ENCODE measurements at places on chromosomes 4 and X.

- DNase-seq: no peak
Observed at GRCh38 chr4:101678180-101678579, 112.3 kb upstream of the BANK1 start.

GRCh38 chr4:6694177-6694901 lies 661 bp downstream of the S100P start:
- no peak for DNase-seq

- DNase-seq: no peak
Observed at GRCh38 chr4:80852061-80852460, 178.4 kb upstream of the BMP3 start.

GRCh38 chr4:25926462-25926861 lies 12.4 kb downstream of the SMIM20 start:
- DNase-seq: no peak

DNA sequence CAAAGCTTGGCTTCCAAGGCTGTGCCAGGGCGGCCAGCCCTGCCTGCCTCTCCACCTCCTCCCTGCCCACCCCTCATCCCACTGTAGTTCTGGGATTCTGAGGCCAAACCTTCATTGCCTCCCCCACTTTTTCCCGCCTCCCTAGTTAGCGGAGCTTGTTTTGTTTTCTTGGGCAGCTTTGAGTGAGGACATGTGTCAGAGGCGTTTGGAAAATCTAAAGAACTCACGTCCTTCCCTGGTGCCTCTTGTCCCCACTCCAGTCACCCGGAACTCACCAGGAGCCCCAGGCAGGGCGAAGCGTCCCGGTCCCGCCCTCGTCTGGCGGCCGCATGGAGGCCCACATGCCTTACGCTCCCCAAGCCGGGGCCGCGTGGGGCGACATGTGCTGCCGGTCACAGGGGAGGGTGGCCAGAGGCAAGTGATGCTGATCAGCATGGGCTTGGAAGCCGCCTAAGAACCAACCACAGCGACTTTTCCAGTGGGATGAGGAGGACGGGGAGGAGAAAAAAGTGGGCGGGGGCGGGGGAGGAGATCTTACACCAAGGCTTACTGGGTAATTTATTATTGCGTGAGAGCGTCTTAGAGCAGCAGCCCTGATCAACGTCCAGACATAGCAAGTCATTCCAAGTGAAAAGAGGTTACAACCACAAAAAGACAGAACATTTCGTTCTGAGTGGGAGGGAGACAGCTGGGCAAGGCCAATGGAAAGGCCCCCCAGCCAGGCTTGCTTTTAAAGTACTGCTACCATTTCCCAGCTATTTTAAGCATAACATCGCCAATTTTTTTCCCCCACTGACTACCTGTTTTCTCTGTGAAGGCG lies 48.5 kb downstream of the PRPS1 start:
- no peak for DNase-seq

DNA sequence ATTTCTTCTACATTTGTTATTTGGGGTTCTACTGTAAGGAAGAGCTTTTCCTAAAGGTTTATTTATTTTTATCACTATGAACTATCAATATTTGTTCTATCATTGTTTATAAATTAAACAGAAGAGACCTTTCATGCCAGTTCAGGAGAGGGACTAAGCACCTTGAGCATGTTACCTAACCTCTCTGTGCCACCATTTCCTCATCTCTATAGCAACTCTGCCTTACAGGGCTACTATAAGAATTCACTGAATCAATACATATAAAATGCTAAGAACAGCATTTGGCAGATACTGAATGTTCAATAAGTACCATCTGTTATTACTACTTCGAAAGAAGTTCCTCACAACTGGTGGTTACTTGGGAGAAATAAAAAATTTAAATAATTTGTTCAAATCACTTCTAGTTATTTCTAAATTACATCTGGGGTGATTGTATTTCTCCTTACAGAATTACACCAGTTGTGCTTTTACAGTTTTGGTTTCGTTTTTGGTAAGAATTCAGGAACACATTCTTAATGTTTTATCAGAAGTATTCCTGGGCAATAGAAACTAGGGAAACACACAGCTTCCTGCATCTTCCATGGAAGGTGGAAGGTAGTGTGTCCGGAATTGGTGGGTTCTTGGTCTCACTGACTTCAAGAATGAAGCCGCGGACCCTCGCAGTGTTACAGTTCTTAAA lies 32.9 kb downstream of the EREG start:
- no peak for DNase-seq

- no peak for DNase-seq
Observed at GRCh38 chrX:17803449-17803848, 57.6 kb downstream of the RAI2 start.

DNA sequence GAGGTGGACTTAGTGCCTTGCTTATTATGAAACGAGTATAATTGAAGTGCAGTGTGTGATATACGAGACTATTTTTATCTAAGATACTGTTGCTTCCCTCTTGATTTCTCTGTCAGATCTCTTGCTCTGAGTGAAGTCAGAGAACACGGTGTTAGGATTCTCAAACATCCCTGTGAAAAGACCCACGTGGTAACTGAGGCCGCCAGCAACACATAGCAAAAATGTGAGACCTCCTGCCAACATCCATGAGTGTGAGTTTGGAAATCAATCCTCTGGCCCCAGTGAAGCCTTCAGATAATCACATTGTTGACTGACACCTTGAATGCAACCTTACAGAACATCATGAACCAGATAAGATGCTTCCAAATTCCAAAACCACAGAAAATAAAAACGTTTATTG lies 954.4 kb downstream of the FAT4 start:
- DNase-seq: no peak

DNA sequence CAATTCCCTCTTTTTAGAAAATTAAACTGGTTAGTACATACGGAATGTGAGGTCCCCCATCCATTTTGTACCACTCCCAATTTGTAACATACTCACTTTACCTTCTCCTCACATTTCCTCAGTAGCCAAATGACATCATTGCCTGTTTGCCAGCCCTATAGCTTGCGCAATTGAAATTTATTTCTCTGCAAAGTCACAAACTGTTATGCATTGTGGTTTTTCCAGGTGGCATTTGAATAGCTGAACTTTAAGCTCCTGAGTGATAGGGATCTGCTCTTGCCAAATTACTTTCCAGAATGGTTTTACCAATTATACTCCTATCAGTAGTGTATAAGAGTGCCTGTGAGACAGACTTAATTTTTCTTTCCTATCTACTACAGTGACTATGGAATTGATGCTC lies 7.7 kb downstream of the COL4A5 start:
- DNase-seq: no peak

GRCh38 chrX:104854188-104854587 lies 288.2 kb downstream of the IL1RAPL2 start:
- no peak for DNase-seq

DNA sequence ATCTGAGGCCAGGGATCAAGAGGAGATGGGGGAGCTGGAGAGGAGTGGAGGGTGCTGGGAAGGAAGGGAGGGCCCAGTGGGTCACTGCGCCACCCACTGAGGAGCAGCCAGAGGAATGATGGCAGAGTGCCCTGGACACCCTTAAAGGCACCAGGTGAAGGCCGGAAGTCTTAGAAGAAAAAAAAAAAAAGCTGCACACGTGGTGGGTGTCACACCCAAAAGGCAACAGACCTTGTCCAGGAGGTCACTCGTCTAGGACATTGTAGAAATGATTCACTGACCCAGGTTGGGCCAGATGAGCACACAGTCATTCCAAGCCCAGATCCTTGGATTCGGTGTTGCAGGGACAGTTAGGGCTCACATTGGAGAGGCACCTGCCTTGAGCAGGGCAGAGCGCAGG lies 93.5 kb upstream of the TRIM2 start:
- no peak for DNase-seq

DNA sequence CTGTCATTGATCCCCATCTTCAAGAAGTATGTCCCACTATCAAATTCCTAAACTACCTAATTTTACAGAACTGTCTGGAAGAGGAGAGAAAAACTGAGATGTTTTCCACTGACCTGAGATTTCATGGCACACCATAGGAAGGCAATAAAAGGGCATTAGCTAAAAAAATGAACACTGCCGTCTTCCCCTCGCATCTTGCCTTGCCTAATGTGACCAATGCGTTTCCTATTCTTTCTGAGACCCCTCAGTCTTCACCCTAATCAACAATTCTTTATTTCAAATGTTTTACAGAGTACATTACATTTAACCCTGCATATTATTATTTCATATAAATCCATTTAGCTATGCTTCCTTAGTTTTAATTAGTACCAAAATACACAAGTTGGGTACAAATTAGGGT lies 43.6 kb downstream of the ZNF827 start:
- DNase-seq: no peak

DNA sequence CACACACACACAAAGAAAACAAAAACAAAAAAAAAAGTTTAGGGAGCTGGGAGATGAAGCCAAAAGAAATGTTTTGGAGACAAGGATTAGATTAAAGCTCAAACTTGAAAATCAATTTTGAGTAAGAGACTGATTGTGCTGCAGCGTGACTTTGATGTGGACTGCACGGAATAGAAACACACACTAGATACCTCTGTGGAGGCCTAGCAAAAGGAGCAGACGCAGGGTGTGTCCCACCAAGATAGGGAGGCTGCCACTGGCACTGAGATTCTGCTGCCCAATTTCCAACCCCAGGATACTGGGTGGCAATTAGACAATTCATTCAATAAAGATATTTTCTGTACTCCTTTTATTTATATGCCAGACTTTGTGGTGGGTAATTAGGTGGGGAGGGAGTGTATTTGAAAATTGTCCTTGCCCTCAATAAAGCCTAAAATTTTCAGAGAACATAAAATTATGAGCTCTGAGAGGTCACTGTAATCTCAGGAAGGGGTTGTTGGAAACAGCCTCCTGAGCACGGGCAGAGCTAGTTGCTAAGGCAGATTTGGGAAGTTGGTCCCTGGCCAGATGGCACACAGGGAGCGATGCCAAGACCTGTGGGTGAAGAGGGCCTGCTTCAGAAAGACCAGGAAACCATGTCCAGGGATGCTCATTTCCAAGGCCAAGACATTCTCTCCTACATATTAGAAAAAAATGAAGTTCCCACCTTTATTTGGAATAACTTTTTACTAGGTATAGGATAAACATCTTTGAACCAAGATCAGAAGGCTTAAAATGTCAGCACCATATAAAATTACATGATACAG lies 1.9 kb upstream of the PPP3CA start:
- no peak for DNase-seq

DNA sequence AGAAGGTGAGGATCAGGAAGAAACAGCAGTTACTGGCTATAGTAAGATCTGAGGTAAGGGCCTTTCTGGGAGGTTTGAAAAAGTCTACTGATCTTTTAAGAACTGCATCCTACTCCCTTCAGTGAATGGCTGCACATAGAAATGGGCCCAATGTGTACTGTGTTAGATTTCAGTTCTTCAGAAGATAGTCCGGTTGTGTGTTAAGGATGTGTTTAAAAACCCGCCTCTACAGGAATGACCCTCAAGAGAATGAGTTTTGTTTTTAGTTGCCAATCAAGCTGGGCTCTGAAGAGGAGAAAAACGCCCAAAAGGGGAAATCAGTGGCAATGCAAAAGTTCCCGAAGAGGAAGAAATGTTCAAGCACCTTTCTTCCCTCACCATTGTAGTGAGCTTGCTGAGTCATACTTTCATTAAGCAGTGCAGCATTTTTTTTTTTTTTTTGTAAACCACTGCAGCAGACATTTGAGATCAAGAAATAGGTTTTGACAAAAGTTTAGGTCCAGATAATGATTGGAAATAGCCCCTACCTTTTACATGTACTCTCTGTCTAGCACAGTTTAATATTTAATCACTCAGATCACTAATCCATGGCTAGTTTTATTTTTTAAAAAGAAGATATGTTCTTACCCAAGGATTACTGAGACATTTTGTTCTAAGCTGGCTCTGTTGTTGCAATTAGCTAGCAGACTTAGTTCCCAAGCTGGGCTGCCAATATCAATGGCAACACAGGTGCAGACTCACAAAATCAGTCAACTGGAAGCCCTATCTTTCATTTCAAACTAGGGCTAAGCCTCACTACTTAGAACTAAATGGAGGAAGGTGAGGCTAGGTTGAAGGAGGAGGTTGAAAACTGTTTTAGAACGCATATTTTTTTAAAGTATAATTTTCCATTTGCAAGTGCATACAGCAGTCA lies 7.0 kb upstream of the TRPC5OS start:
- no peak for DNase-seq

DNA sequence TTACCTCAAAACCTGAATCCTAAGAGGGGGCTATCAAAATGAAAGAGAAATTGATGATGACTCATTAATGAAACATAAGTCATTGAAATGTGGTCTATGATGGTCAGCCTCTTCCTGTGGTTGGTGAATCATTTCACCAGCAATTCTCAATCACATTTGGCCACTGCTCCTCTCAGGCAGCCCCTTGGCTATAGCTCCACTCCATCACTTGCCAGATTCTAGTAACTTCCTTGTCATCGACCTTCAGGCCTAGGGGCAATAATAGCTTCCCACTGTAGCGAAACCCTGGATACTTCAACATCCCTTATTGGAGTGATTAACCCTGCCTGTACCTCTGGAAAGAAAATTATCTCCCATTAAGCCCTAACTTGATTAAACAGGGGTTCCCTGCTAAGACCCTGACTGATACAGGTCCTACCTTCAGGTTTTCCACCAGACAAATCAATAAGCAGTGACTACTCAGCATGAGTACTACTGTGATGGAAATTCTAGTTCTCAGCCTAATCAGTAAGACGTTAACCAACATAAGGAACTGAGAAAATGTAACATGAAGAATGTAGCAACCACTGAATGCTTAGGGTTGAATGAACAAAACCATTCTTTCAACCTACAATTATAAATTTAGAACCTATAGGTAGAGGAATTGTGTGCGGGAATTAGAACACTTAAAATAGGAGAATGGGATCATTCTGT lies 30.4 kb downstream of the ADH7 start:
- peak; percentile 10 for DNase-seq

DNA sequence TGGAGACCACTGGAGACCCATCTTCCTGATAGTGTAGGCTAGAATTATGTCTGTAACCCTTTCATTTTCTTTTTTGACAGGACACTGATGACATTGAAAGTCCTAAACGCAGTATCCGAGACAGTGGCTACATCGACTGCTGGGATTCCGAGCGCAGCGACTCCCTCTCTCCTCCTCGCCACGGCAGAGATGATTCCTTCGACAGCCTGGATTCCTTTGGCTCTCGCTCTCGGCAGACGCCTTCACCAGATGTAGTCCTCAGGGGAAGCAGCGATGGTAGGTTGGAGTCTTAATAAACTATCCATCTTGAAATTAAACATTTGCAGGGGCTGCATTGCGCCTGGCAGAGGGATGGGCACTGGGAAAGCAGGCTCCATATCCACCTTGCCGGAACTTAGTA lies 75.4 kb downstream of the LIMCH1 start:
- no peak for DNase-seq

DNA sequence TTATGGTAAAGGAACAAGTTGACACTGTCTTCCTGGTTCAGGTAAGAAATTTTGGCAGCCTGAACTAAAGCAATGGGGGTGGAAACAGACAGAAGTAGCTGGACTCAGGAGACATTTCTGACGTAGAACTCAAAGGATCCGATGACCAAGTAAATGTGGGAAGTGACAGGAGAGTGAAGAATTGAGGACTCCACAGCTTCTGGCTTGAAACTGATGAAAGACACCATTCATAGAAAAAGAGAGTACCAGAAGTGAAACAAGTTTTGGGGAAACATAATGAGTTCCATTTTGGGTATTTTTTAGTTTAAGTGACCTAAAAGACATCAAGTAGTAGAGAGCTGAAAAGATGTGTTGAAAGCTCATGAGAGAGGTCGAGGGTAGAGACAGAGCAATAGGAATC lies 5.7 kb downstream of the FAM120C start:
- no peak for DNase-seq

Data from pulmonary artery endothelial cell (primary cell).